Activated effector memory CD4-positive, alpha-beta T cell treated with Interleukin-2 at 50 U/mL for 16 hours (primary cell): ENCODE measurements at places on chromosomes 12 and 14.

DNA sequence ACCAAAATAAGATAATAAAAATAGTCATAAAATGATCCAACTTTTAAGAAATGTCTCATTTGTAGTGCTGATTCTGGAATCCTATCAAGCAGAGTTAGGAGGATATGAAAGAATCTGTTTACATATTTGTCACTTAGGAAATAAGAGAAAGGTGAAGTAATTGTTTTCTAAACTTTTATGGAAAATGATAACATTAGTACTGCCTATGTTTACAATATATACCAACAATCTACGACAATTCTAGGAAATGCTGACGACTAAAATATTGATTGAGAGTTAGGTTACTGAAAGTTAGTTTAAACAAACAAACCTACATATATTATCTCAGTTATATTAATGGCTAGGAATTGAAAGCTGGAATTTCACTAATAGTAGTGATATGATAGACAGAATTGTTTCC, 18.0 kb downstream of the TSPAN19 start:
- no peak for DNase-seq

DNA sequence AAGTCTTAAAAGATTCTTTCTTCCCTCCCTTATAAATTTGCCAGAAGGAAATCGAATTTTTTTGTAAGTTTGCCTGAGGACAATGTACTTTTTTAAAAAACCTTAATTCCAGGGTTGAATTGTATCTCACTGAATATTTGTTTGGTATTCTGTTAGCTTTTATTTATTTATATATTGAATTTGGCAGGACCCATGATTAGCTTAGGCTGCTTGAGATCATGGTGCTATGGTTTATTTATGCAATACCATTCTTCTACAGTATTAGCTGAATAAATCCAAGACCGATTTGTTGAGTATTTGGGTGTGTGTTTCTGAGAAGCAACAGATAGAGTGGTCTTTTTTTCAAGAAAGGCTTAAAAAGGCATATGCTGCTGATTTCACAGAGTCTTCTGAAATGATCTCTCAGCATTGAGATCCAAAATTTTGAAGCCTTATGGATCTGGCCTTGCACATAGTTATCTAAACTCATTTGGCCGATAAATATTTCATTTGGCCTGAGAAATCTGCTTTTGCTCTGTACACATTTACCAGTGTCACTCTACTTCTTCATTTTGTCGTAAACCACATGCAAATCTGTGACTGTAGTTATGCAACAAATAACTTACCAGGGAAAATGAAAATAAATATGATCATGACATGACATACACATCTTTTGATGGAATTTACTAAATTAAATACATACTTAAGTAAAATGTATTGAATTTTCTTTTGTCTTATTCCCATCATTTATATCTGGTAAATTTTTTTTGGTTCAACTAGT, 265.8 kb upstream of the FLRT2 start:
- no peak for DNase-seq

DNA sequence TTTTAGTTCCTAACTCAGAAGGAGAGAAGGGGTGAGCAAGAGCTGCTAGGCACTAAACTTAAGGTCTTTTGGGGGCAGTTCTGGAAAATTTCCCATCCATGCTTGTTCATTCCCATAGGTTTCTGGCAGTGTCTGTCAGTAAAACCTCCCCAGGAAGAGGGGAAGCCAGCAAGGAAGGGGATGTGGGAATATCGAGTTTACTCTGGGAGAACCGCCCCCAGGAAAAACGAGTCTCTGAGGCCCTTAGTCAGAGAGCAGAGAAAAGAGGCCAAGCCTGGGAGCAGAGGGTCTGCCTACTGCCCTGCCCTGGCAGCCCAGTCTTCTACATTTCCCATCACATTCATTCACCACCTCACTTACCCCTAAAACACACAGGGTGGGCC, 55.9 kb downstream of the TMCC3 start:
- DNase-seq: no peak

DNA sequence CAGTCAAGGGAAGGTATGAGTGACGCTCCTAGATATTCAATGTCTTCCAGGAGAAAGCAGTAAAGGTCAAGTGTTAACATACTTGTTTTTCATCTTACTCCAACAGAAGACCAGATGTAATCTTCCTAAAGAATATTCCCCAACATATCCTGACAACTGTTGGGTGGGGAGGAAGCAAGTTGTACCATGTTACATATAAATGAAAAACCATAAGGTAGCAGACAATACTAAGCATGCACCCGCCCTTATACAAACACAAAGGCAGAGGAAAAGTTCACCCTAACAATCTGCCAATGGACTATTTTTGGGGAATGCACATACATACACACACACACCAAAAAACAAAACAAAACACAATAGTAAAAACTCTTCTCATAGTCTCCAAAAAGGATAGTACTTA, 90.2 kb upstream of the FERMT2 start:
- DNase-seq: no peak

GRCh38 chr14:68195126-68195525, 375.5 kb downstream of the RAD51B start:
- no peak for DNase-seq

DNA sequence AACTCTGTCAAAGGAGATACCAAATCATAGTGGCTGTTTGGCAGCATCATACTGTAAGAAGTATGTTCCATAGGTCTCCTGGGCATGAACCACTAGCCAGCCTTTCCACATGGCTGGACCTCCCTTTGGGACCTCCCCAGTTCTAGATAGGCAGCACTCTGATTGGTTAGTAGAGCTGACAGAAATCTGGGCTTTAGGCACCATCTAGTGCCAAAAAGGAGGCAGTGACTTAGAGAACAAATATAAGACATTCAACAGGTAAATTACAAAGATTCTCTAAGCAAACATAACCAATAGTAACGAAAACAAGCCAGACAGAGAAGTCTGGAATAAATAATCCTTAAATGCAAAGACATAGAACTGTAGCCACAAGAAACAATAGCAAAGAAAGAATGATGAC, 148.0 kb upstream of the PDE3A start:
- no peak for DNase-seq

- no peak for DNase-seq
These were observed 483.7 kb downstream of the FLRT2 start for GRCh38 chr14:86013641-86014040.

DNA sequence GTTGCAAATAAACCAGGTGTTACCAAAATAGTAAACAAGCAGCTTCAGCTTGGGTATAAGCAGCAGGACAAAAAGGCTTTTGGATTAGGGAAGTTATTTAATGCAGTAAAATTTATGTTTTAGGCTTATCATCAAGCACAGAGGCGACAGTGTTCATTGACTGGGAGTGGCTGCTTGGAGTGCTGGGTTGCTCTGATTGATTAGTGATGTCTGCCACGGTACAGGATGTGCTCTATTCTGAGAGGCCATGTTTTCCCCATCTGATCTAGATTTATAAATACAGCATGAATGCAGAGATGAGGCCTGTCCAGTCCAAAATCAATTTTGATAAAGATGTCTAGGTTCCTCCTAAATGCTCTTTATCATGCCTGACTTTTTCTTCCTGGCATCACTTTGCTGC, 83.5 kb downstream of the MAP1LC3B2 start:
- no peak for DNase-seq

DNA sequence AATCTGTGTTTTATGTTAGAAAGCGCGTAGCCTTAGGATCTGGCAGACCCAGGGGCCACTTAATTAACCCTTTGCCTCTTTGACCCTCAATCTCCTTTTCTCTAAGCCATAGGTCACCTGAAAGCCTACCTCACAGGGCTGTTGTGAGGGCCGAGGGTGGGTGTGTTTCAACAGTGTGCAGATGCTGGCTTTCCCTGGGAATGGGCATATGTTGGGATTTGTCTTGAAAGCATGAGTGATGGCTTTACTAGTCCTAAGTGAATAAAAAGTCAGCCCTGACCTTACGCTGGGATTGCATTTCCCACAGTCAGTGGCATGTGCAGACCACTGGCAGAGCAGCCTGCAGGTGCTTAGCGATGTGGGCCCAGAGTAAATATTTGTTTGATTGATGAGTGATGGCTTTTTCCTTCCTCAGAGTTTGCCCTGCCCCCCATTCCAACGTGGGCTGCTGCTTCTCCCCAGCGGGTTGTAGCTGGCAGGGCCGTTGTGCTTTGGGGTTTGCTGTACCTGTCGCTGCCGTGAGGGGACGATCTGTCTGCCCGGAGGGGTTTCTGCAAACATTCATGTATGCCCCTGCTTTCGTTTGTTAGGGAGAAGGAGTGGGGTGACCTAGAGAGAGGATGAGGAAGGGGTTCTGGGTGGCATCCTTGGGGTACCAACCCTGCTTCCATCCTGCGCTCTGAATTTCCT, 31.5 kb downstream of the MEG3 start:
- DNase-seq: no peak

DNA sequence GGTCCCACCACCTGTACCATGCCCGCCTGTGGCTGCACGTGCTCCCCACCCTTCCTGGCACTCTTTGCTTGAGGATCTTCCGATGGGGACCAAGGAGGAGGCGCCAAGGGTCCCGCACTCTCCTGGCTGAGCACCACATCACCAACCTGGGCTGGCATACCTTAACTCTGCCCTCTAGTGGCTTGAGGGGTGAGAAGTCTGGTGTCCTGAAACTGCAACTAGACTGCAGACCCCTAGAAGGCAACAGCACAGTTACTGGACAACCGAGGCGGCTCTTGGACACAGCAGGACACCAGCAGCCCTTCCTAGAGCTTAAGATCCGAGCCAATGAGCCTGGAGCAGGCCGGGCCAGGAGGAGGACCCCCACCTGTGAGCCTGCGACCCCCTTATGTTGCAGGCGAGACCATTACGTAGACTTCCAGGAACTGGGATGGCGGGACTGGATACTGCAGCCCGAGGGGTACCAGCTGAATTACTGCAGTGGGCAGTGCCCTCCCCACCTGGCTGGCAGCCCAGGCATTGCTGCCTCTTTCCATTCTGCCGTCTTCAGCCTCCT, 1.1 kb downstream of the INHBE start:
- DNase-seq: no peak

DNA sequence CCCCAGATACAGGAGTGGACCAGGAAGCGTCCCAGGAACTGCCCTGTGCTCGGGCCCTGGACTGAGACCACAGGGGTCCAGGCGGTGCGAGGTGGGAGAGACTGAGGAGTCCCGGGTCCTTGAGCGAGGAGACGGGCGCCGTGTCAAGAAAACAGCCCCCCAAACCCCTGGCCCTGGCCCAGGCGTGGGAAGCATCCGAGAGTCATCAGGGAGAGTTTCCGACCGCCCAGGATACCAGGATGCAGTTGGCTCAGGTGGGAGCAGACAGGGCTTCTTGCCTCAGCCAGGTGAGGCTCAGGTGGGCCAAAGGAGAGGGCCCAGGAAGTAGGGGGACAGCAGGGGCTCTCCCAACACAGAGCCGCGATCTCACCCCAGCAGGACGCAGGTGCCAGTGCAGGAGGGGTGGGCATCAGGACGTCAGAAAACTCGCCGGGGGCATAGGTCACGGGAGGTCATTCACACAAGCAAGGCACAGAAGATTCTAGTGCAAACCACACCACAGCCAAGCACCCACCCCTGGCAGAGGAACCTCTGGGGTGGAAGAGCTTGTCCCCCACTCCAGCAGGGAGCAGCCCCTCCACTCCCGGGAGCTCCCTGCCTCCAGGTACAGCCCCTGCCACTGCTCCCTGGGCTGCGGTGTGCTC, 102.5 kb upstream of the EIF5 start:
- no peak for DNase-seq

- no peak for DNase-seq
These were observed 245.0 kb downstream of the NUBPL start for GRCh38 chr14:31806249-31806648.

DNA sequence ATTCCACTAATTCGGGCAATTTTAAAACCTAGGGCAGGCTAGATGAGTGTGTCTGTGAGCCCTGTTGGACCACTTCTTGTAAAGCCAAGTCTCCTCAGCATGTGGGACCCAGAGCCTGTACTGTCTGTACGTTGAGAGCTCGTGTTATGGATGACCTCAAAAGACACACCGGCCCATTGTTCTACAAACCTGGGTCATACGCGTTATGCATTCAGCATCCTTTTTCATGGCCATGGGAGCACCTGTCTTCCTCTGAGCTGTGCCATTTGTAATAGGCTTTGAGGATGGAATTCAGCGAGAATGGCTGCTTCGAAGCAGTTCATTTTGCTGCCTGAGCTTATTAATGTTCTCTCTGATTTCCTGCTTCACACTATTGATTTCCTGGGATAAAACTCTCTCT, 15.0 kb downstream of the WSCD2 start:
- no peak for DNase-seq
